ENCODE measurements at places on chromosomes 13 and 19.

DNA sequence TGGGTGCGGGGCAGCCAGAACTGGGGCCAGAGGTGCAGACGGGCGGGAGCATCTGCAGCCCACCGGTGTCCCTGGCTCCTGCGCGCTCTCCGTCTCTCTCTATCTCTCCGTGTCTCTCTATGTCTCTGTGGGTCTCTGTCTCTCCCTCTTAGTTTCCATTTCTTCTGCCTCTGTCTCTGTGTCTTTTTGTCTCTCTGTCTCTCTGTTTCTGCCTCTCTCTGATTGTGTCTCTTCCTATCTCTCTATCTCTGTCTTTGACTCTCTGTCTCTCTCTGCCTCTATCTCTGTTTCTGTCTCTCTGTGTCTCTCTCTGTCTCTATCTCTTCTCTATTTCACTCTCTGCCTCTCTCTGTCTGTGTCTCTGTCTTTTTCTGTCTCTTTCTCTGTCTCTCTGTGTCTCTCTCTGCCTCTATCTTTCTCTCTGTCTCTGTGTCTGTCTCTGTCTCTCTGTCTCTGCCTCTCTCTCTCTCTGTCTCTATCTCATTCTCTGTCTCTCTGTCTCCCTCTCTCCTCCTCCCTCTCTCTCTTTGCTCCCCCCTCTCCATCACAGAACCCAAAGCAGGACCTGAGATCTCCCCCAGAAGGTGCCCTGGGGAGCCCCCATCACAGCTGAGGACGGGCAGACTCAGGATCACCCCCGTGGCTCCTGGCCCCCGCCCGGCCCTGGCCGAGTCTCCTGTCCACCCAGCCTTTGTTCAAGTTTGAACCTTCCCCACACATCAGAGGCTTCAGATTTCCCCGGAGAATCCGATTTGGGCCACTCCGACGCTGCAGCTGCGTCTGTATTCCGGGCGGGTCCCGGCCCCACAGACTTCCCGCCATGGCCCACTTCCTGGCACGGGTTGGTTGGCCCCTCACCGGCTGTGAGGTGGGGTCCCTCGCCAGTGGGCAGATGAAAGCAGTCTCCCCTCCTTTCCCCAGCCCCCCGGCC is 48.6 kb upstream of the TCF3 start:
- DNase-seq = no peak

DNA sequence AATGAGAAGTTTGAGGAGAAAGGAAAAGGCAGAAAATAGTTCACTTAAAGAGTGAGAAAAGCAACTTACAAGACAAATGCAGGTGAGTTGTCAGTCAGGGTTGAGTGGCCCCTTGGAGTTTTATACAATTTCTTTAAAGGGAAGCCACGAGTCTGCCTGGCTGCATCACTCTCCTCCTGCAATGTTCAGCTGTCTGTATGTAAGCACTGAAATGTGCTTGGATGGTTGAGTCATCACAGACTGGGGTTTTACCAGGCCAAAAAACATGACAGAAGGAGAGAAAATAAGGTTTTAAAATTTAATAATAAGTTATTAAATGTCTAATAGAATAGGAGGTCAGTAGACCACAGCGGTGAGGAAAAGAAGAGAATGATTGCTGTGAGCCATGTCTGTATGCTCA is 51.0 kb upstream of the FGF14 start:
- no peak for DNase-seq

DNA sequence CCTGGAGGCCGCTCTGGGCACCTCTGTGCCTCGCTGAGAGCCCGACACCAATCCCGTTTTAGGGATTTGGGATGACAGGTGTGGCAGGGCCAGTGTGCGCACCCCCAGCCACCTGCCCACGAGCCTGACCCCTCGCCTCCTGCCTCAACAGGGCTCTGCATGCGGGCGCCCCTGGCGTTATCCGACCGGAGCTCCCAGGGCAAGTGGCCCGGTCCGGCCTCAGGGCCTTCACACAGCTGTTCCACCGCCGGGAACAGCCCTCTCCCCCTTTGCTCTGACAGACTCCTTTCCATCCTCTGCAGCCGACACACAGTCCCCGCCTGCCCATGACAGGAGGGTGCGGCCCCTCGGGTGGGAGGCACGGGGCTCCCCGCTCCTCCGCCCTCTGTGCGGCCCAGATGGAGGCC is 7.1 kb upstream of the WDR18 start:
- DNase-seq = no peak

GRCh38 chr19:10520652-10521318 is 3.5 kb upstream of the S1PR5 start:
- no peak for DNase-seq

GRCh38 chr19:29549105-29550070 is 23.6 kb downstream of the VSTM2B start:
- no peak for DNase-seq

DNA sequence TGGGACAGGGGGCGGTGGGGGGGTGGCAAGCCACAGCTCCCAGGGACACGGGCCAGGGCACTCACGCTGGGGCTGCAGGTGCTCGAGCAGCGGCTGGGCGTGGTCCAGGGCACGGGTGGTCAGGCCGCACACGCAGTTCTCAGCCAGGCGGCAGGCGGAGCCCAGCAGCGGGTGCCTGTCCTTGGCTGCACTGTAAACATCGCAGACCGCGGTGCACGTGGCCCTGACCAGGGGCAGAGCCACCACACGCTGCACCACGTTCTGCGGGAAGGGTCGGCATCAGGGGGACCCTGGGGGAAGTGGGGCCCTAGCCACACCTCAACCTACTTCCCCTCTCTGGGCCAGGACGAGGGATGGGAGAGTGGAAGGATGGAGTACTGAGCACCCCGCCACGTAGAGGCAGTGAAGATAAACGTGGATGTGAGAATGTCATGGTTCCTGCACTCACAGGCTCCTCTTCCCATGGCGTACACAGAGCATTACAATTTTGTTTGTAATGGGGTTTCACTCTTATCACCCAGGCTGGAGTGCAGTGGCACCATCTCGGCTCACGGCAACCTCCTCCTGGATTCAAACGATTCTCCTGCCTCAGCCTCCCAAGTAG is 3.4 kb downstream of the PLIN5 start:
- no peak for DNase-seq

DNA sequence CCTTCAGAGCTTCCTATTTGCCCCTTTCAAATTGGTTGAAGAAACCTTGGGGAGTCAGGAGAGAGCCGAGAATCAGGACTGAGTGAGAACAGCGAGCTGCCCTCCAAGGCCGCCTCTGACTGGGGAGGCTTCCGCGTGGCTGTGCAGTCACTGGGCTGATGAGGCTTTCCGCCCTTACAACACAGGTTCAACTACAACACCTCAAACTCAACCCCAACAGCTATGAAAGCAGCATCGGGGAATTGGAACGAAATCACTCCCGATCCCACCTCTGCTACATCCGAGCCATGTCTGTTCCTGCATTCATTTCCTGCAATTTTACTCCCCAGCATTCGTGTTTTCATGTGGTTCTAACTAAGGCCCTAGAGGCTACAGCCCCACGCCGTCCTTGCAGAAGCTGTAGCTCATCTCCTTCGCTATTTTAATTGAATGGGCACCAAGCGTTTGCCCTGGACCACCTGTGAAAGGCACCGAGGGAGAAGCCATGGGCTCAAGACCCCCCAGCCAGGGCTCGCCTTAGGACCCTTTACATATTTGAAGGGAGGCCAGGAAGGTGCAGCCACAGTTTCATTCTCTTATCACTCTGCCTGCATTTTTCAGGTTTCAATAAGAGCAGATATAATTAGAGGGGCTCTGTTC is 12.3 kb upstream of the RASA3 start:
- no peak for DNase-seq

- no peak for DNase-seq
Observed at GRCh38 chr19:17327068-17327653, 7.5 kb downstream of the ANO8 start.

GRCh38 chr13:82370316-82370715 is 1512.0 kb downstream of the SLITRK1 start:
- DNase-seq = no peak

Data from amniotic stem cell (primary cell).